Naive thymus-derived CD8-positive, alpha-beta T cell (primary cell): ENCODE measurements at places on chromosomes 5 and 9. TPM values are rescaled to one million over a fixed set of nuclear protein-coding genes. Genes with fewer than 3 reads are reported as not detected.
A peak's percentile ranks its signal among the peaks of the same experiment; 100 is the strongest.

DNA sequence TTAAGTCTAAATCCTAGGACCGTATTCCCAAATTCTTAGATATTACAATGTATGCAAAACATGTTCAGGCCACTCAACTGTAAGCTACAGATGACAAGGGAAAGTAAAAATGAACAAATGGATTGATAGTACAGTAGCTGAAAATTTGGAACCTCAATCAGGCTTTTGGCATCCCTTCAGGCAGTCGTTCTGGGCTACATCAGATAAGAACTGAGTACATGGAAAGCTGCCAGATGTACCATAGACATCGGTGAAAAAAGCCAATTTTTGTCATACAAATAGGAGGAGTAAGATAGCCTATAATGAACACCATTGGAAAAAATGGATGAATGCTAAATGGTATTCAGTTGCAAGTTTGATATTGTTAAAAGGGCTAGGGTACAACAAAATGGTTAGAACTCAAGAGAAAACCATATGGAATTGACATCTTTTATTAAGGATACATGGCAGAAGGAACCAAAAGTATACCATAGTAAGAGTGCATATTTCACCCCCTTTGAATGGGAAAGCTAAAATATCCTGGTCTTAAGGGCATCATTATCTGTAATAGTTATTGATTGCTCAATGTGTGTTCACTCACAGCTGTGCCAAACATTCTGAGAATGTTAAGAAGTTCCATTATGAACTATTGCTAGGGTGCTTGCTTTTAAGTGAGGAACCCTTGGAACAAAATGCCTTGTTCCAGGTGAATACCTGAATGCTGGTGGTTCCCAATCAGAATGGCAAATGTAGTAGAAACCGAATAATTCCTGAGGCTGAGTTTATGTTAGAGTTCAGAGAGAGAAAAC lies 86.4 kb downstream of the NR3C1 start:
- no peaks in the 10 kb centered on the region for H3K27me3 ChIP-seq
- H3K27ac ChIP-seq: no peak overlapping the region
- no peak overlapping the region for H3K4me3 ChIP-seq
- peaks cover 27% of the 10 kb centered on the region for H3K36me3 ChIP-seq
- peaks cover 17% of the 10 kb centered on the region for H3K4me1 ChIP-seq
- DNase-seq: no peak

GRCh38 chr9:137269231-137269772 lies 8.2 kb upstream of the TOR4A start:
- no peaks in the 10 kb centered on the region for H3K27me3 ChIP-seq
- H3K36me3 ChIP-seq: peaks cover 23% of the 10 kb centered on the region
- no peak for DNase-seq
- peaks cover 9% of the 10 kb centered on the region for H3K4me1 ChIP-seq

DNA sequence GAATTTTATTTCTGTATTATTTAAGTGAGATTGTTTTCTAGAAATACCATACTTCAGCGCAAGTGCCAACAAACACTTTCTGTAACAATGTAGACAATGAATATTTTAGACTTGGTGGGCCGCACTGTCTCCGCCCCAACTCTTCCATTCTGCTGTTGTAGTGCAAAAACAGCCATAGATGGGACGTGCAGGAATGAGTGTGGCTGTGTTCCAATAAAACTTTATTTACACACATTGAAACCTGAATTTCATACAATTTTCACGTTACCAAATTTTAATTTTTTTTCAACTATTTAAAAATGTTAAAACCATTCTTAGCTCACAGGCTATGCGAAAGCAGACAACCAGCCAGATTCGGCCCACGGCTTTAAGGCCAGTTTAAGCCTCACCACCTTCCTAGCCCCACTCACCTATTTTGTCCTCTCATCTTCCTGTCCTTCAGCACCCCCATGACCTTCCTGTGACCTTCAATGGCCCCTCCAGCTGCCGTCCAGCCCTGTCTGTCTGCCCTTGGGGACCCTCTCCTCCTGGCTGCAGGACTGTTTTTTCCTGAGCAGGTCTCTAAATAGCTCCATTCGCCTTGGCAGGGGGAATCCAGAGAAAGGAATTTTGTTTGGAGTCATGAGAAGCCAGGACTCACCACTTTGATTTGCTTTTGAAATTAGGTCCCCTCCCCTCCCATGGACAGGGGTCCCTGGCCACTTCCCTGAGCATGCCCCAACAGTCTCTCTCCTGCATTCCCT lies 11.2 kb upstream of the ANXA6 start:
- peaks cover 32% of the 10 kb centered on the region for H3K4me1 ChIP-seq
- H3K27ac ChIP-seq: no peak overlapping the region
- no peaks in the 10 kb centered on the region for H3K27me3 ChIP-seq
- no peak overlapping the region for H3K4me3 ChIP-seq

DNA sequence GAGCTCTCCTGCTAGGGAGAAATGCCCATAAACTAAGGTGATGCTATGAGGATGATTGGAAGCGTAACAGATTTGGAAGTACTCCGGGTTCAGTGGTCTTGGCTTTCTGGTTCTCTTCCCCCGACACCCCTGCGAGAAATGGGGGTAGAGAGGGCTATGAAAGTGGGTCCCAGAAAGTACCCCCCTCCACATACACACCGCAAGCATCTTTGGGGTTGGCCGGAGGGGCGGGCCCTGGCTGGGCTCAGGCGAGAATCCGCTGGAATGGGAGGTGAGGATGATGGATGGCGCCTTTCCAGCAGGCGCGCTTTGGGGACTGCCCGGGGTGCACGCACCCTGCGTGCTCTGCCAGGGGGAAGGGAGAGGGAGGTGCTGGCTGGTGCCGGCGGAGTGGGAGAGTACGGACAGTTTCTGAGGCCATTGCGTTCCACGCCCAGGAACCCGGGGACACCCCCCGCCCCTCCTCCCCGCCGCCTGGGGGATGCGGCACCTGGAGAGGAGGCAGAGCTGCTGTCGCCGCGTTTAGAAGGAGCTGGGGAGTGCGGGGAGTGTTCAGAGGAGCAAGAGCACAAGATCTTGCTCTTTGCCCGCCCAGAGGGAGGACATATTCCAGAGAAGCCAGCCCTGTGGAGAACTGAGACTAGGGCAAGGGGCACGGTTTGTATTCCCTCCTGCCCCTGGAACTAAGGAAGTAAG lies 1.9 kb downstream of the PCSK5 start:
- H3K4me3 ChIP-seq: peak overlapping the region; percentile 90
- peaks cover 46% of the 10 kb centered on the region for H3K4me1 ChIP-seq
- peak overlapping the region; percentile 96 for H3K27ac ChIP-seq
- peaks cover 1% of the 10 kb centered on the region for H3K27me3 ChIP-seq
- no peaks in the 10 kb centered on the region for H3K36me3 ChIP-seq

DNA sequence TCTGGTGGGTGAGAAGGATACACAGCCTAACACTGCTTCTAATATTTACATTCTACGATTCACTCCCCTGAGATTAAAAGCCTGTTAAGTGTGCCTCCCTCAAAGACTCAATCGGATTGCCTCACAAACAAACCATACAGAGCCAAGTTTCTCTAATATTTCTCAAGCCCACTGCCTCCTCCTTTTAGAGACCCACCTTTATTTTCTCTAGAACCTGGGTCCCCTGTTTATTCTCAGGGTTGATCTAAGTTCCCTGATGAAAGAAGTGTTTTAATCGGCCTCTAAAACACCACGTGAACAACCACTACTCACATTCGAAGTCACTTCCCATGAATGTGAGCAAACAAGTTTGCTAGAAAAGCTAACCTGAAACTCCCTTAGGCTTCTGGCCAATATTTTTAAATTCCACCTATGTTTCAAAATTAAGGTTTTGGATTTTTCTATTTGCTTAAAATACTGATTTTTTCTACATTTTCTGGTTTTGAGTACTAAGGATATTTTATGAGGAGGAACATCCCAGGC lies 76.5 kb downstream of the GLIS3 start:
- no peak for DNase-seq
- no peak overlapping the region for H3K27ac ChIP-seq
- H3K4me1 ChIP-seq: peaks cover 6% of the 10 kb centered on the region
- peaks cover 5% of the 10 kb centered on the region for H3K27me3 ChIP-seq
- no peaks in the 10 kb centered on the region for H3K36me3 ChIP-seq

The FGF18 gene
- 0.38 TPM for total RNA-seq

GRCh38 chr5:147240266-147240985 lies 5.6 kb downstream of the STK32A start:
- DNase-seq: no peak
- H3K4me3 ChIP-seq: no peak overlapping the region
- no peaks in the 10 kb centered on the region for H3K4me1 ChIP-seq
- no peaks in the 10 kb centered on the region for H3K36me3 ChIP-seq
- no peak overlapping the region for H3K27ac ChIP-seq
- H3K27me3 ChIP-seq: peaks cover 12% of the 10 kb centered on the region

DNA sequence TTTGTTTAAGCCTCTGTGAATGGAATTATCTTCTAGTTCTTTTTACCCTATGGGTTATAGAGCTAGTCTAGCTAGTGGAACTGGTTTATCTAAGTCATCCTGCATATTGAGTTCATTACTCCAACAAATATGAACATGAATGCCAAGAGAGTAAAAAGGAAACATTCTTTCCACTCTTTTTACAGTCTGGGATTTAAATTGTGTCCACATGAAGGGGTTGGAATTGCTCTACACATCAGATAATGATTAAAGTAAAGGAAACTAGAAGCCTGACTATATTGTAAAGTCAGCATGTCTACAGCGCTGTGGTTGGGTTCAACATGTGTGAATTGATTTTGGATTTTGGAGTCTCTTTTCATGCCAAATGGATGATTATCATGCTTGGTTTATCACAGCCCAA lies 173.1 kb downstream of the CCDC171 start:
- H3K4me3 ChIP-seq: no peak overlapping the region
- H3K27me3 ChIP-seq: no peaks in the 10 kb centered on the region
- H3K27ac ChIP-seq: no peak overlapping the region
- no peak for DNase-seq
- no peaks in the 10 kb centered on the region for H3K36me3 ChIP-seq

- H3K4me3 ChIP-seq: no peak overlapping the region
- DNase-seq: no peak
- H3K36me3 ChIP-seq: peaks cover 71% of the 10 kb centered on the region
- H3K27me3 ChIP-seq: no peaks in the 10 kb centered on the region
Measured at GRCh38 chr5:94661086-94661485, 42.6 kb downstream of the SLF1 start.

DNA sequence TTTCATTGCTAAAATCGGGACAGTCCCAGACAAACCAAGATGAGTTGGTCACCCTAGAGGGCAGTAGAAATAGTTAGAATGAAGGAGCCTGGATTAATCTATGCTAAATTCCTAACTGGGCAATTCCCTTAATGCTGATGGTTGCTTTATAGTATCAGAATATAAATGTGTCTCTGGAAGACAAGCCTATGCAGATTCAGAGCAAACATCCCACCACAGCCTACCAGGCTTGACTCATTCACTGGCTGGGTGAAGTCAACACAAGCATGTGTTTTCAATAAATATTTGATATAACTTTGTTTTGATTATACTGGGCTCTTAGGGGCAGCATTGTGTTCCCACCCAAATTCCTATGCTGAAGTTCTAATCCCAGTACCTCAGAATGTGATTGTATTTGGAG lies 79.3 kb downstream of the RMI1 start:
- no peak overlapping the region for H3K4me3 ChIP-seq
- no peaks in the 10 kb centered on the region for H3K36me3 ChIP-seq
- H3K27me3 ChIP-seq: peaks cover 18% of the 10 kb centered on the region
- H3K4me1 ChIP-seq: no peaks in the 10 kb centered on the region
- no peak overlapping the region for H3K27ac ChIP-seq

The TIMD4 gene
- total RNA-seq: 26.5 TPM

DNA sequence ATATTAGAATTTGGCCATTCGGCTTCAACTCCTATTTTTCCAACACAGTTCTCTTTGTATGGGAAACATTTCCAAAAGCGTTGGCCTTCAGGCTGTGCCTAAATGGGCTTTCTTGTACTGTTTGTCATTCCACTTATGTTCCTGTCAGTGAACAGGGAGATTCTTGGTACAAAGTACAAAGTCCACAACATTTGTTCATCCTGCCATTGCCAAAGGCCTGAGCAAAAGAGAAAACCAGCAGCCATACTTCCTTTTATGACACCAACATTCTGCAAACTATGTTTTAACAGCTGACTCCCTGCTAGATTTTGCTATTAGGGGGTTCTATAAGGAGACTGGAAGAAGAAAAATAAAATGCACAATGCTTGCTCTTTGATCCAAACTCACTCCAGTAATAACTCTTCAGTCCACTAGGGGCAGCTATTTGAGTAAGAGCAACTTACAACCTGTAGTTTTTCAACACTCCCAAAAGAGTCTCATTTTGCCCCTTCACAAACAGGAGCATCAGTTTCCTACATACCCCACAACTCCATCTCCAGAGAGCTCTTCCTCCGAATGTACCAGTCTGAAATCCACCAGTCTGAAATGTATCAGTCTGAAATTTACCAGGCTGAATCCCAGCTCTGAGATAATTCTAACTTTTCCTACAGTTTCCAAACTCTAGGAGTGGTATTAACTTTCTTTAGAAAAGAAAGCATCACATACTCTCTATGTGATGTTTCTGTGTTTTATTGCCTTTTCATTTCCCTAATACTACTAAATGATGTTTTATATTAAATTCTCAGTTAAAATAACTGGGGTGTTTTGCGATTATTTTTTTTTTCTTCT lies 693.8 kb downstream of the DNAH5 start:
- no peaks in the 10 kb centered on the region for H3K4me1 ChIP-seq
- no peak overlapping the region for H3K27ac ChIP-seq
- no peak overlapping the region for H3K4me3 ChIP-seq
- DNase-seq: no peak

DNA sequence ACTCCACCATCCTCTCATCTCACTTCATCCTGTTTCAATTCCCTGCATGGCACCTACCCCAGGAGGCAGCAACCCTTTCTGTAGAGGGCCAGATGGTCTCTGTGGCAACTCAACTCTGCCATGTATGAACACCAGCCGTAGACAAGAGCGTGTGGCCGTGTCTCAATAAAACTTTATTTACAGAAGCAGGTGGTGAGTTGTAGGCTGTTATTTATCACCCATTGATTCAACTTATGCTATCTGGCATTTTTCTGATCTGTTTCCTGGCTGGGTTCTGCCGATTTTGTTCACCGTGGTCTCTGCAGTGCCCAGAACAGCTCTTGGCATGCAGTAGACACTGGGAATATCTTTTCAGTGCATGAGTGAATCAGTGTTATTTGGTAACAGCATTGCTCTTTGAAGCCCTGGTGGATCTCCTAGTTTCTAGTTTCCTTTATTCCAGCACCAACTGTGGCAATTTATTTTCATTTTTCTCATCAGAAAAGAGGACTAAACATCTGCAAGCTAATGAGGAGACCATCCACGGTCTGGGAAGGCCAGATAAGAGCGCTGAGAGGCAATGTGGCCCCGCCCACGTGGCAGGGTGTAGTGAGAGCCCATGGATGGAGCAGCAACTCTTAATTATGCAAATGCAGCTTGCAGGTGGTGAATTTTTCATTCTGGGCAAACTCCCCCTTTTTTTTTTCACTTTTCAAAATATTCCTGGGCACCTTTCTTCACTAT lies 77.9 kb downstream of the CTSL start:
- no peak overlapping the region for H3K27ac ChIP-seq
- H3K27me3 ChIP-seq: peaks cover 3% of the 10 kb centered on the region
- no peak for DNase-seq
- H3K36me3 ChIP-seq: no peaks in the 10 kb centered on the region

- peaks cover 17% of the 10 kb centered on the region for H3K27me3 ChIP-seq
- no peak overlapping the region for H3K27ac ChIP-seq
- H3K4me1 ChIP-seq: no peaks in the 10 kb centered on the region
- no peak overlapping the region for H3K4me3 ChIP-seq
- no peaks in the 10 kb centered on the region for H3K36me3 ChIP-seq
Measured at GRCh38 chr5:122221857-122222256, 90.2 kb upstream of the SNCAIP start.

- DNase-seq: no peak
- no peaks in the 10 kb centered on the region for H3K27me3 ChIP-seq
- H3K36me3 ChIP-seq: peaks cover 5% of the 10 kb centered on the region
- peak overlapping the region; percentile 36 for H3K27ac ChIP-seq
Measured at GRCh38 chr9:6911901-6912638, 154.3 kb downstream of the KDM4C start.

The ADAMTS16 gene
- not detected for total RNA-seq

GRCh38 chr5:150584556-150585335 lies 55.7 kb upstream of the SYNPO start:
- no peak overlapping the region for H3K27ac ChIP-seq
- H3K36me3 ChIP-seq: no peaks in the 10 kb centered on the region
- H3K4me3 ChIP-seq: no peak overlapping the region
- no peak for DNase-seq

The CEP78 gene
- 35.9 TPM for total RNA-seq
